ENCODE measurements at places on chromosomes 1 and 21.

- no peak for DNase-seq
These were observed 70.6 kb upstream of the NFIA start for GRCh38 chr1:61011561-61012263.

DNA sequence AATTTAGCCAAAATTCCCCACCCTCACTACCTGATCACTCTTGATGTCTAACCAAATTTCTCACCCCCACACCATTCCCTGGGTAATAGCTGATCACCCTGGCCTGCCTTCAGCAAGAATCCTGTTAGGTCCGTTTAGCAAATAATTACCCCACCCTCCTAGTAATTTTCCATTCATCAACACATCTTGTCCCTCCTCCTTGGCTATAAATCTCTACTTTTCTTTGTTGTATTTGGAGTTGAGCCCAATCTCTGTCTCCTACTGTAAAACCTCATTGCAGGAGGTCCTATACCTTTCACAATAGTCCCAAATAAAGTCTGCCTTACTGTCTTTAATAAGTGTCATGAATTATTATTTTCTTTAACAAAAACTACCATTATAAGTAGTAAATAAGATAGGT, 6.9 kb upstream of the PRKAA2 start:
- no peak for DNase-seq

DNA sequence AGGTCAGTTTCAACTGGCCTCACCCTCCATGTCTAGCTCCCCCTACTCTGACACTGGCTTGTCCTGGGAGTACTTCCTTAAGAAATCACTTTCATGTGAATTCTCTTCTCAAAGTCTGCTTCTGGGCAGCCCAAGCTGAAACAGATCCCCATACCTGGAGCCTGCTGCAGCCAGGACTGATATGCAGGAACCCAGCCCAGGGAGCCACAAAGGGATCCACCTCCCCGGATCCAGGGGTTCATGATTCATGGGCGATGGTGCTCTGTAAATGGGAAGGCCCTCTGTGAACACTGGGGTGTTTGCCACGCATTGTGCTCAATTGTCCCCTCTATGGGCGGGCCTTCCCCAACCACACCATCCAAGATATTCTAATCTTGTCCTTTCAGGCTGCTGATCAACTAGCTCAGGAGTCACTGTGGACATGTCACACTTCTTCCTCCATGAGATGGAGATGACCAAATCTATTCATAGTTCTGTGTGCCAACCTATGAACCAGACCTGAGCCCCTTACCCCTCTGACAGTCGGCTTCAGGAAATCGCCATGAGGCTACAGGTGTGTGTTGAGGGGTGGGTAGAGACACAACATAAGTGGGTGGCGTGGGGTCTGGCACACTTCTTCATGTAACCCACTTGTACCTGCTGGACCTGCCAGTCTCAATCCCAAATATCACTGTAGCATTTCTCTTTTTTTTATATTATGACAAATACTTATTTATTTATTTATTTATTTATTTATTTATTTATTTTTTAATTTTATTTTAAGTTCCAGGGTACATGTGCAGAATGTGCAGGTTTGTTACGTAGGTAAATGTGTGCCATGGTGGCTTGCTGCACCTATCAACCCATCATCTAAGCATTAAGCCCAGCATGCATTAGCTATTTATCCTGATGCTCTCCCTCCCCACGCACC, 41.8 kb downstream of the RUNX3 start:
- no peak for DNase-seq

DNA sequence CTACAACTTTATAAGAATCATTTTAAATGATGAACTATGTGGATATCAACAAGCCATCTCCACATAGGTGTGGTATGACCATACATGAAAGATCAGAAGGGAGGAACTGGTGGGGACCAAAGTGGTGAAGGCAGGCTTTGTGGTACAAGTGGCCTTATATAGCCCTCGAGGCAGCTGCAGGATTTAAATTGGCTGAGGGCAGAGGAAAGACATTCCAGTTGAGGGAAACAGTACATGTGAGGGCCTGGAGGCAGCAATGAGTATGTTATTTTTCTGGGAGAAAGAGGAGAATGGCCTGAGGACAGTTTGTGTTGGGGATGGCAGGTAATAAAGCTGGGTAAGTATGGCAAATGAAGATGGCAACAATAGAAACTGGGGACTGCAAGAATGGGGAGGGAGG, 17.1 kb downstream of the OSCP1 start:
- DNase-seq: no peak

DNA sequence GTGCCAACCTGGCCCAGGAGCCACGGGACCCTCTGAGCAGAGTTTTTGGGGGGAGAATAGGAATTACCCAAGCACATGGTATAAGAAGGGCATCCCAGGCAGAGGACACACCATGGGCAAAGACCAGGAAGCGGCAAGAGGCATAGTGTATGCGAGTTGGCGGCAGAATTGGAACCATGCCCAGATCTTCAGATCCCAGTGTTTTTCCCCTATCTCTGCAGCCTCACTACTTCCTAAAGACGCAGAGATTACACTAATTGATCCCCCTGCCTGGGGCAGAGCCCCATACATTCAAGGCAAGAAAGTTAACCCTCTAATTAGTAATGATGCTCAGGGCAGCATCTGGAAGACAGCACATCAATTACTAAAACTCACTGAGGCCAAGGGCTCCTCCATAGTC, 48.2 kb downstream of the SYT2 start:
- no peak for DNase-seq

GRCh38 chr1:212506666-212507065, 73.9 kb downstream of the NENF start:
- no peak for DNase-seq

DNA sequence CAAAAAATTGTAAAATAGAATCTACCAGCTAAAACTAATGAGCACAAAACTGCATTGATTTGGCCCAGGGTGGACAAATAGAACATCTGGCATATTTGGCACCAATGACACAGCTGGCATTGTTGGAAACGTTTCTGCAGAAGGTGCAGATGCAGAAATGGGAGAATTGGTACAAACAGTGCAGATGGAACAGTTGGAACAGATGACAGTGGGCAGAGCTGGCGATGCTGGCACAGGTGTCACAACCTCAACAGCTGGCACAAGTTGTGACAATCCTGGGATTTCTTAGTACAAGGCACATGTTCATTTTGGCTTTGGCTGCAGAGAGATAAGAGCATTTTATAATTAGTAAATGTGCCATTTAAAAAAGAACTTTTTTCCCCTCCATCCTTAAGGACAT, 91.1 kb upstream of the ZBTB18 start:
- no peak for DNase-seq

GRCh38 chr1:200319148-200319547, 90.7 kb downstream of the ZNF281 start:
- no peak for DNase-seq

DNA sequence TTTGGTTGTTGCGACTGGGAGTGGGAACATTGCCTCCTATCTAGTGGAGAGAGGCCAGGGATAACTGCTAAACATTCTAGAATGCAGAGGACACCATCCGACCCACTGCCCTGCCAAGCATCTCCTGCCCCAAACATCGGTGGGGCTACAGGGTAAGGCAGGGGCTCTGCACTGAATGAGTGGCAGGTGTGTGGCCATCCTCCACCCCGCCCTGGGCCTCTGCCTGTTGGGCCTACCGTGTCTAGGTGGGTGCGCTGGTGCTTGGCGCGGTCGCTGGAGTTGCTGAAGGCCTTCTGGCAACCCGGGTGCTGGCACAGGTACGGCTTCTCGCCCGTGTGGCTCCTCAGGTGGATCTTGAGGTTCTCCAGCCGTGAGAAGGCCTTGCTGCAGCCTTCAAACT, 70.4 kb downstream of the DMRTB1 start:
- no peak for DNase-seq

DNA sequence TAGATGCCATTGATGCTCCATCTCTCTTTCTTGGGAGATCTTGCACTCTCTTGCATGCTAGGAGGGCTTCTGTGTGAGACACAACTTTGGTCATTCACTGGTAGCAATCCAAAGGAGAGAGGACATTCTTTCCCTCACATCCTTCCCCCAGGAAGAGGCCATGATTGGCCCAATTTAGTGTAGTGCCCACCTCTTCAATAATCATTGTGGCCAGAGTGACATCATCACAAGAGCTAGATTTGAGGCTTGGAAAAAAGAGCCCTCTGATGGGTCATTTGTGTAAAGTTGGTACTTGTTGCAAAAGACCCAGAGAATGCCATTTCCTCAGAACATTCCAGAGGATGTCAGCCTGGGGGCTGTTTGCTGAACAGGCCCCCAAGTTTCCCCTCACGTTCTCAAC, 30.2 kb downstream of the S100A6 start:
- DNase-seq: no peak

GRCh38 chr1:145714524-145715111, 4.7 kb upstream of the CD160 start:
- DNase-seq: no peak

DNA sequence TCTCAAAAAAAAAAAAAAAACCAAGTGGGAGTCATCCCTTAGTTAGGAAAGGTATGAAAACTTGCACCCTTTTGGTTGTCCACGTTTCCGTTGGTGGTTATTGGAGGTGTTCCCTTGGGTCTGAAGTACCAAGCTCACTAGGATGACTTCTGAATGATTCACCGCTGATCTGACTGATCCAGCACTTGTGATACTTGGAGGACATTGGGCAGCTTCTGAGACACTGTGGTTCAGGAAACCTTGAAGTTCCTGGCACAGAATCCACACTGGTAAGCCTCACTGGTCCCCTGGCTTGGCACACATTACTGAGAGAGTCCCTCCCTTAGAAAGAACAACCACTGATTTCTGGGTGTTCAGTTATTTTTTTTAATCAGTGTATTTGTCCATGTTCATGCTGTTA, 91.9 kb downstream of the RYR2 start:
- DNase-seq: no peak

DNA sequence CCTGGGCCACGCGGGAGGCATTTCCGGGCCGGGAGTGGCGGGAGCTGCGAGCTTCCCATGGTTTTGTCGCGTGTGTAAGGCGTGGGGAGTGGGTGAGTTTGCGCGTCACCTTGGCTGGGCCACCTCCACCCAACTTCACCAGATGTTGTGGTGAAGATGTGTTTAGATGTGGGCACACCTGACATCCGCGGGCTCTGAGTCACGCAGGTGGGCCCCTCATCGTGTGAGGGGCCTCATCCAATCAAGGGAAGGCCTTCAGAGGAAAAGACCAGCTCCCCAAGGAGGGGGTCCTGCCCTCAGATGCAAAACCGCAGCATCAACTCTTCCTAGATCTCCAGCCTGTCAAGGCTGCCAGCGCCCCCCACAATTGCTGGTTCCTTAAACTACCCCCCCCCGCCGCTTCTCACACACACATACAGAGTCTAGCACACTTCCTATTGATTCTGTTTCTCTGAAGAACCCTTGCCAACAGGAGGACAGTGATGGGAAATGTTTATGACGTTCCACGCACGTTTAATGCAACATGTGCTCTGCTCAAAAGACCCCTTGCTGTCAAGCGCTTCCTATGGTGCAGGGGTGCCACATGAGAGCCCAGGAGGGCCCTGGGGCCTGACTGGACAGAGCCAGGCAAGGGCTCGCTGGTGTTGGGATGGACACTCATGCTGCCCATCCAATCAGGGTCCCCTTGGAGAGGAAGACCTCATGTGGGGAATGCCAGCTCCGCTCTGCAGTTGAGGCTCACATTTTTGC, 11.9 kb downstream of the ACTRT2 start:
- peak; percentile 53 for DNase-seq

DNA sequence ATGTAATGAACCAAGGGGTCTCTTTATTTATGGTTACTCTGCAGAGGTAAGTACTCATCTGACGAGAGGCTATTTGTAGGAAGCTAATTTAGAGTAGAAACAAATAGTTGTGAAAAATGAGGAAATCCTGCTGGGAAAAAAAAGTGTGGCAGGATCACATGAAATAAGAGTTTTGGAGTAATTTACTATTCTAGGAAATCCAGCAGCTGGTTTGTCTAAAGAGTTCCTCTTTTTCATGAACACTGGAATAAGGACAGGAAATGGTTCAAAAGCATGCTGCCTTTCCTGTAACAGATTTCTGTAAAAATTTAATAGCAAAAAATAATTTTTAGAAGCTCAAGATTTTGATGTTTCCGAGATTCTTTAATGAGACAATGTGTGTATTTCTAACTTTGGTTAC, 177.3 kb downstream of the CHRM3 start:
- no peak for DNase-seq

DNA sequence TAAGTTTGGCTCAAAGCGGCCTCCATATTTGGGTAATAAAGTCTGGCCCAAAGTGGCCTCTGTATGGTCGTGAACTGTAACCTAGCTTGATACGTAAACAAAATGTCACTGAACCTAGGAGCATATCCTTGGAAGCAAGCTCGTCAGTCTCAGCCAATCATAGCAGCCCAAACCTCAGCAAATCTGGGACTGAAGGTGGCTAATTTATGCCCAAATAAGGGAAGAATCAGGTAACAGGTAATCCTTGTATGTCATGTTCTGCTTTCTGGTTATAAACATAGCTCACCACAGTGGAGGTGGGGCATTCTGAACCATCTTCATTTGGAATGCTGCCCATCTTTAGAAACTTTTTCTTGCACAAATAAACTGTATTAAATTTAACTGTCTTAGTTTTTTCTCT, 281.1 kb downstream of the TTLL7 start:
- no peak for DNase-seq

DNA sequence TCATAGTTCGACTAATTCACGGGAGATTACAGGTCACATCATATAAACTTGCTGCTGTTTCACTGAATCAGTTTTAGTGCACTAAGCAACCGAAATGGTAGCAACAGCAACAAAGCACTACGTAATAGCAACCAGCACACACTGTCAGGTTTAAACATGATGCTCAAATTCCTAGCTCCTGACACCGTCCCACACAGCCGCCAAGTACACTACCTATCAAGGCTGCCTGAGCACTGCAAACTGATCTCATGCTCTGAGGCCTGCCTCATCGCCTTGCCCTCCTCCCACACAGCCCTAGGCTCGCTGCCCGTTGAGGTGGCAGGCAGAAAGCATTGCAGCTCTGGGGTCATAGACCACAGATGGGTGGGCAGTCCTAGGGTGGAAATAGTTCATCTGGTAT, 12.4 kb downstream of the LAMC2 start:
- DNase-seq: no peak

- DNase-seq: no peak
These were observed 90.0 kb downstream of the FNBP1L start for GRCh38 chr1:93537924-93538323.

GRCh38 chr1:61079898-61080336, 2.4 kb upstream of the NFIA start:
- DNase-seq: no peak

- DNase-seq: no peak
These were observed 1.2 kb downstream of the OR2T1 start for GRCh38 chr1:248404024-248404423.

GRCh38 chr1:55233145-55233777, 18.1 kb upstream of the USP24 start:
- no peak for DNase-seq

GRCh38 chr1:156319664-156320063, 18.4 kb downstream of the CCT3 start:
- DNase-seq: no peak

DNA sequence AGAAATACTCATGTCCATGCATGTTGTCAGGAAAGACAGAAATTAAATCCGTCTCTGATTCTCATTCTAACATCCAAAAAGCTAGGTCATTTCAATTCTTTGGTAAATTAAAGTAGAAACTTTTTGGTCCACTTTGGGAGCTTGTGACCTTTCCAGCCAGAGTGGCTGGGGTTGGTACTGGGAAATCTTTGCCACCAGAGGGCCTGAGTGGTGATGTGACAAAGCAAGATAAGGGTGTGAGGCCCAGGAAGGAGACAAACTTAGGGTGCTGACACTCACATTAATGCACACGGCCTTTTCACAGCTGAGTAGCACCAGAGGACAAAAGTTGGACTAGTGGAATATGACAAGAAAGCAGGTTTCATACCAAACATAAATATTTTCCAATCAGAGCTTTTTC, 144.3 kb downstream of the DNM3 start:
- DNase-seq: no peak
